ENCODE measurements at places on chromosomes 13 and 19. TPM values are rescaled to one million over a fixed set of nuclear protein-coding genes. Genes with fewer than 3 reads are reported as not detected.

DNA sequence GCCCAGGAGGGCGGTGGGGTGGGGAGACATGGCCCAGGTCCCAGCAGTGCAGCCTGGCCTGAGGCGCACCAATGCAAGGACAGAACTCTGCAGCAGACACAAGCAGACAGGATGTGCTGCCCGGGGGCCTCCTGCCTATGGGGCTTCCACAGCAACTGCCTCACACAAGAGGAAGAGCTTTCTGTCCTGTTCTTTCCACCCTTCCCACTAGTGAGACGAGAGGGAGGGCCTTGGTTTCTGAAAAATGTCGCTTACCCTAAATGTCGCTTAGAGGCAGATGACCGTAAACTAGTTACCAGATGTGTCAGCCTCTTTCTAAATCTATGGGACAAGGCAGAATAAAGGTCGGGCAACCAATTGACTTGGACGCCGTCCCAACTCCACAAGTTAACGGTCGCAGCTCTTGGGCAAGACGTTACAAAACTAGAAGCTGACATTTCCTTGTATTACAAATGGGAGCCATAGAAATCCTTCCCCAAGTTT lies at the start of gene LAIR1:
LAIR1 (minus strand) TSS at position 157 of the 483 bp plus-strand sequence; CDS start at position 30, 127 bp downstream.
- peak; percentile 39 for DNase-seq

The KANK2 gene
- total RNA-seq = 0.52 TPM

GRCh38 chr13:90933097-90933826 lies 414.2 kb upstream of the MIR17HG start:
- no peak for DNase-seq

DNA sequence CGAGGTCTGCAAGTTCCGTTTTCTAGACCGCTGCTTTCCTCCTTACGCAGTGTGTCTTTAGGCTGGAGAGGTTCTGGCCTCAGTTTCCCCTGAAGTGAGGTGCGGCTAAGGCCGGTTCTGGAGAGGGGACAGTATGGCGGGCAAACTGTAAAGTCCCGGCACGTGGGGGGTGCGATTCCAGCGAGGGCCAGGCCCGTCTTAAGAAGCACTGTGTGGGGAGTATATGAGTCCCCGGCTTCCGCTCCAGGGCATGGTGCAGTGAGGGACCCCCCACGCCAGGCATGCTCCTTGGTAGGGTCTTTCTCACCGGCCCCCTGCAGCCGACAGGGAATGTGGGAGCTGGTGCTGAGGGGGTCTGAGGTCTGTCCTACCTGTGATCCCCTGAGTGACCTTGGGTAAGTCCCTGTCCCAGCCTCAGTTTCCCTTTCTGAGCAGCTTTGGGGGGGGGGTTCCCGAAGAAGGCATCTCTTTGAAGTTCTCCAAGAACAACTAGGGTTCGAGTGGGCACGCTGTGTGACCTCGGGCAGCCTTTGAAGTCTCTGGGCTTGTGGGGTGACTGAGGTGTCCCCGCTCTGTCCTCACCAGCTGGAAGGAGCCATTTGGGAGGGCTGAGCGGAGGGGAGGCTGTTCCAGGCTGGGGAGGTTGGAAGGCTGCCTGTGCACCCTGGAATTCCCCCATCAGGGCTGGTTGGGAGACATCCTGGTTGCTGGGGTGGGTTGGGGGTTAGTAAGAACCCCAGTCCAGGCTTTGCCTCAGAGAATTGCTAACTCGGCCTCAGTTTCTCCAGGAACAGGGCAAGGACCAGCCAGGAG lies 1.5 kb downstream of the NFIC start:
- no peak for DNase-seq

The NTN5 gene
- total RNA-seq = 2.3 TPM

The FRY gene
- total RNA-seq = 19.2 TPM

DNA sequence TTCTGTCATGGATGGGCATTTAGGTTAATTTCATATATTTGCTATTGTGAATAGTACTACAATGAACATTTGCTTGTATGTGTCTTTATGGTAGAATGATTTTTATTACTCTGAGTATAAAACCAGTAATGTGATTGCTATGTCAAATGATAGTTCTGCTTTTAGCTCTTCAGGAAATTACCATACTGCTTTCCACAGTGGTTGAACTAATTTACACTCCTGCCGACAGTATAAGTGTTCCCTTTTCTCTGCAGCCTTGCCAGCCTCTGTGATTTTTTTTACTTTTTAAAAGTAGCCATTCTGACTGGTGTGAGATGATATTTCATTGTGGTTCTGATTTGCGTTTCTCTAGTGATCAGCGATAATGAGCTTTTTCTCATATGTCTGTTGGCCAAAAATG lies 6.5 kb downstream of the SIGLEC7 start:
- no peak for DNase-seq

The CD33 gene
- total RNA-seq = 0.47 TPM

The ZNF418 gene
- 5.2 TPM for total RNA-seq

The FUT2 gene
- not detected for total RNA-seq

- no peak for DNase-seq
Measured at GRCh38 chr19:48196933-48197665, 26.6 kb downstream of the ZSWIM9 start.

The RGS9BP gene
- total RNA-seq = 0.52 TPM

GRCh38 chr19:24000656-24001055 lies 86.0 kb downstream of the ZNF726 start:
- DNase-seq = no peak

GRCh38 chr19:49189259-49189658 lies 31.7 kb downstream of the TRPM4 start:
- DNase-seq = no peak

- no peak for DNase-seq
Measured at GRCh38 chr19:28076628-28077027, 1136.3 kb downstream of the UQCRFS1 start.

- no peak for DNase-seq
Measured at GRCh38 chr13:101412076-101412475, 4.2 kb downstream of the NALCN start.

- no peak for DNase-seq
Measured at GRCh38 chr19:32343550-32344262, 1.7 kb upstream of the ZNF507 start.

DNA sequence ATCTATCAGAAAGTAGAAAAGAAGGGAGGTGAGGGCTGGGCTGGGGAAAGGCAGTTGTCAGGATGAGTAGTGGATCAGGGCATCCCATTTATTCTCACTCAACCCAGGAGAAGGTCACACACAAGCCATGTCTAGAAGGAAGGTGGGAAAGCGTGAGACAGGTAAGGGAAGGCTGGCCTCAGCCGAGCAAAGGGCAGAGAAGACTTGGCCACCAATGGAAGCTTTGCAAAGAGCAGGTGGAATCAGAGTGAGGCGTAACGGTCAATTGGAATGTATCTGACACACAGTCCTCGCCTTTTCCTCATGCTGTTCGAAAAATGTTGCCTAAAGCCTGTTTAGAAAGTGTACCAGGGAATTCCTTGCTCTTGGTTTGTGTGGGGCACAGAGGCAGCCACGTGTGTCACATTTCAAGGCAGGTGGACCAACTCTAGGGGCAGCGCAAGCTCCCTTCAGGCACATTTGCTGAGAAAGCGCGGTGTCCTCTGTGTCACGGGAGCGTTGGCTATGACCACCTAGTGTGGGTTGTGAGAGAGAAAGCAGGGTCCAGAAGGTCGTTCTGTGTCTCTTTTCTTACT lies 118.8 kb upstream of the SPATA13 start:
- DNase-seq = no peak

GRCh38 chr19:3983936-3984583 lies 1.2 kb downstream of the EEF2 start:
- DNase-seq = no peak

DNA sequence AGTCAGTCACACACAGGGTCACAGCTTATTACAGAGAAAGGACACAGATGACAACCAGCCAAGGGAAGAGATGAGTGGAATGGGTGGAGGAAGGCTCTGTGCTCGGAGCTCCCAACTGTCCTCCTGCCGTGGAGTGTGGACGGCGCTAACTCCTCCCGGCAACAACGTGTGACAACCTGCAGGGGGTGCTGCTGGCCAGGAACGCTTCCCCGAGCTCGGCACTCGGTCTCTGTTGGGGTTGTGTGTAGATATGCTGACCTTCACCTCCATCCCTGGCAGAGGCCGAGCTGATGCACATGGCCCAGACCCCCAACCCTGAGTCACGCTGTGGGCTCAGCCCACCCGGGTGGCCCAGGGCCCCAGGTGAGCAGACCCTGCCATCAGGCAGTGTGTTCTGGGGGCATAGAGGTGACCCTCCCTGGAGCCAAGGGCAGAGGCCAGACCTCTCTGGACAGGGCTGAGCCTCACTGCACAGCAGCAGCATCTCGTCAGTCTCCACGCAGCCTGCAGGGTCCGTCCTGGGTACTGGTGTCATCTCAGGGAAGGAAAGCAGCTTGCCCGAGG lies 14.1 kb downstream of the ZNF444 start:
- no peak for DNase-seq

The FAM124A gene
- not detected for total RNA-seq

DNA sequence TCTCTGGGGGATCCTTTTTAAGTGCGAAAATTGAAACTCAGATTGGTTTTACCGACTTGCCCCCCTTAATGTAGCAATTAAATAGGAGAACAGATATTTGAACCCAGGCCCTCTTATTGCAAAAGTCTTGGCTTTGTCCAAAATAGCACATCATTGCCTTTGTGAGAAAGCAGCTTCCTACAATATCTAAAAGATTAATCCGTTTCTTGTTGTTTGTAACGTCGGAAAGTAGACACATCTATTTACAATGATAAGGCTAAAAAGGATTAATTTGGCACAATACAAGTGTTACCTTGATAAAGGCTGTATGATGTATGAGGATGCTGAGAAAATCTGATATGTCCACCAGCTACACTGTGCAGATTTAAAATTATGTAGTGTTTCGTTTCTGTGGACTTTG lies 108.7 kb upstream of the SLC10A2 start:
- DNase-seq = no peak

Data from CD4-positive, alpha-beta memory T cell (primary cell).